ENCODE measurements at places on chromosomes 11 and 22. TPM values are rescaled to one million over a fixed set of nuclear protein-coding genes. Genes with fewer than 3 reads are reported as not detected.

DNA sequence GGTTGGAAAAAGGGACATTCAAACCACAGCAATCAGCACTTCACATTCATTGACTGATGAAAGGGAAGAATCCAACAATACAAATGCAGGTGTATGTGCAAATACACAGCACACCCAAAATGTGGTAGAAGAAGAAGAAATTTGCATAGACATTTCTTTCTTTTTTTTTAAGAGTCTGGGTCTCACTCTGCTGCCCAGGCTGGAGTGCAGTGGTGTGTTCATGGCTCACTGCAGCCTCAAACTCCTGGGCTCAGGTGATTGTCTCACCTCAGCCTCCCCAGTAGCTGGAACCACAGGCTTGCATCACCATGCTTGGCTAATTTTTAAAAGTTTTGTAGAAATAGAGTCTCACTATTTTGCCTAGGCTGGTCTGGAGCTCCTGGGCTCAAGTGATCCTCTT, 21.9 kb downstream of the CARS1 start:
- no peak for DNase-seq

- DNase-seq = no peak
Observed at GRCh38 chr22:36852056-36852973, 8.5 kb upstream of the NCF4 start.

GRCh38 chr22:38718414-38718813, 12.7 kb downstream of the GTPBP1 start:
- peak; percentile 87 for DNase-seq

GRCh38 chr11:15649371-15650104, 534.8 kb downstream of the INSC start:
- no peak for DNase-seq

DNA sequence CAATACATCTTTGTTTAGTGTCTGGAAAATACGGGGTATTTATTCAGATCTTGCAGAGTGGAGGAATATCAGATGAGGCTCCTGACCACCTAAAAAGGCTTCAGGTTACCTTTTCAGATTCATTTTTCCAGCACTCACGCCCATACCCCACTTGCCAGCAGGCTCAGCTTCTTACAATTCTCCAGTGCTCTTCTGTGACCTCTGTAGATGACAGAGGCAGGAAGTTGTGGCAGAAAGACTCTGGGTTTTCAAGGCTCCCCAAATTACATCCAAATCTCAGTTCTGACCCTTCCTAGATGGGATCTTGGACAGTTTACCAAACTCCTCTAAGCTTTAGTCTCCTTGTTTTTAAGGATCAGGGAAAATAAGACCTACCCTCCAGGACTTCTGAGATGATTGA, 61.1 kb downstream of the SYTL2 start:
- DNase-seq = no peak

- no peak for DNase-seq
Observed at GRCh38 chr22:25759825-25760231, 17.8 kb downstream of the MYO18B start.

Gene OR4C16
- not detected for total RNA-seq

Gene TSSK2
- total RNA-seq = not detected

GRCh38 chr11:44593251-44593650, 27.8 kb downstream of the CD82 start:
- no peak for DNase-seq

GRCh38 chr11:92769112-92769511, 200.3 kb upstream of the MTNR1B start:
- no peak for DNase-seq

DNA sequence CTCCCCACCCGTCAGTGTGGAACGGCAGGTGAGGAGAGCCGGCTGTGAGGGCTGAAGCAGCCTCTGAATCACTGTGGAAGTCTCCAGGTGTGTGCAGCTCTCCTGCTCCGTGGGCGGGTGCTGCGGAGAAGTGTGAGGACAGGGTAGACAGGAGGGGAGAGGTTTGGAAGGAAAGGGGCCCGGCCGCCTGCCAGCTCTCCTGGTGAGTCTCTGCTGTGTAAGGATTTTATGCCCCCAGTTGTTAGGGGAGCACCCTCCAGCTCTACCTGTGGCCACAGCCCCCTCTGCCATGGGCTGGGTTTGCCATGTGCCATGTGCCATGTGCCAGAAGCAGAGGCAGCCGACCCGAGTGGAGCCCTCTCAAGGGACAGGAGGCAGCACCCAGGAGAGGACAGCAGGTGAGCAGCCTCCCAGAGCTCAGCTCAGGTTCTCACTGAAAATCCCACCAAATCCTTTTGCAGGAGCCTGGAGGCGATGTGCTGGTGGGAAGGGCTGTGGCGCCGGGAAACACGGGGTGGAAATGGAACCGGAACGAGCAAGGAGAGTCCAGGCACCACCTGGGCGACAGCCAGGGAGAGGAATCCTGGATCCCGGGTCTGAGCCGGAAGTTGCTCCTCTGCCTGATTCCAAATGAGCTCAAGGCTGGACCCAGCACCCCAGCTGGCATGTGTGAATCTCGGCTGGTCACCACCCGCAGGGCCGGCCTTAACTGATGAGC, 804.4 kb downstream of the BRD1 start:
- no peak for DNase-seq

Gene TEX54
- 0.87 TPM for total RNA-seq

DNA sequence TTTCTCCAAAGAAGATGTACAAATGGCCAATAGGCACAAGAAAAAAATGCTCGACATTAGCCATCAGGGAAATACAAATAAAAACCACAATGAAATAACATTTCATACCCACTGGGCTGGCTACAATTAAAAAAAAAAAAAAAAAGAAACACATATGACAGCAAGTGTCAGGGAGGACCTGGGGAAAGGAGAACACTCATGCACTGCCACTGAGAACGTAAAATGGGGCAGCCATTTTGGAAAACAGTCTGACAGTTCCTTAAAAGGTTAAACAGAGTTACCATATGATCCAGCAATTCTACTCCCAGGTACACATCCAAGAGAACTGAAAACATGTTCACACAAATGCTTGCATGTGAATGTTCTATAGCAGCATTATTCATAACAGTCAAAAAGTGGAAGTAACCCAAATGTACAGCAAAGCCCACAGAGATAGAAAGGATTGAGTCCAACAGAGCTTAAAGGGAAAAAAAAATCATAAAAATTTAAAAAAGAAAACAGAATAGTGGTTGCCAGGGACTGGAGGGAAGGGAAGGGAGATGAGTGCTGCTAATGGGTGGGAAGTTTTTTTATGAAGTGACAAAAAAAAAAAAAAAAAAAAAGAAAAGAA, 48.4 kb upstream of the CYP2D6 start:
- no peak for DNase-seq

Gene ART1
- total RNA-seq = not detected

DNA sequence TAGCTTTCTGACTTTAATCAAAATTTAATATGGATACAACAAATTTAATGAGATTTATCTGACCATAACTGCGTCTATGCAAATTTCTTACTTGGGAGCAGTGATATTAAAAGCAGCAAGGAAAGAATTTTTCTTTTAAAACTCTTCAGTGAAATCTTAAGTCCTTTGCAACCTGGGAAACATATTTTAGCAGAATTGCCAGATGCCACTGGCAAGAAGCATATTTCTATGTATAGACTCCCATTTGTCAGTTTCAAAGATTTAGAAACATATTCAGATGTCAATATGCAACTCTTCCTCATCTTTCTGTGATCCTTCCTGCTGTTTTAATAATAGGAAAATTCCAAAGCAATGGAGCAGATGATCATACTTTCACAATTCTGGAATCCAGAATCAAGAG, 911.3 kb downstream of the LUZP2 start:
- no peak for DNase-seq

DNA sequence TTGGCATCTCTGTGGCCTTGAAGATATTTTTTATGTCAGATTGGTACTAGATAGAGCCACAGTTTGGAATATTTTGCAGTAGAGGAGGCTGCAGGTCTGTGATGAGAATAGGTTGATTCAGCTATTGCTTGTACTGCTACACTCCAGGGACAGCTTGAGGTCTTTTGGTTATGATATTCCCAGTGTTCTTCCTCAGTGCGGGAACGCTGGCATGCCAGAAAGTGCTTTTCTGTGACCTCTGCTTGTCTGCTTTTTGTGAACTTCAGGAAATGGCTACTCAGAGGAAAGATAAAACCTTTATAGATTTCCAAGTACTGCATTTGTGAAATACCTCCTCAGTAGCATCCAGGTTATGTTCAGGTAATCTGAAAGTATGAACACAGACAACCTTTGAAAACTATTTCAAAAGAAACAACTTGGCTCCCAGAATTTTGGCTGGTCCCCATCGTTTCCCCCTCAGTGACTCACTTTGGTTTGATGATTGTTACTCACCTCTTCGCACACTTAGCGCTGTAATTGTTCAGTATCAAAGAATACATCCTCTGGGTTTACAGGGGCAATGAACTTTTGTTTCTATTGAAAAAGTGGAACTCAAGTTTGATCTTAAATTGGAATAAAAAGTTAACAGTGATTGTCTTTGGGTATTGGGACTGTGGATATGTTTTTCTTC, 191.4 kb downstream of the HIPK3 start:
- DNase-seq = no peak

GRCh38 chr22:36977401-36977861, 41.8 kb downstream of the TST start:
- DNase-seq = peak; percentile 93

Gene SLC37A2
- total RNA-seq = 1.0 TPM

Gene KRTAP5-7
- not detected for total RNA-seq

- no peak for DNase-seq
Observed at GRCh38 chr11:70090961-70091381, 12.9 kb downstream of the ANO1 start.

Gene PTPN5
- total RNA-seq = 27.6 TPM

DNA sequence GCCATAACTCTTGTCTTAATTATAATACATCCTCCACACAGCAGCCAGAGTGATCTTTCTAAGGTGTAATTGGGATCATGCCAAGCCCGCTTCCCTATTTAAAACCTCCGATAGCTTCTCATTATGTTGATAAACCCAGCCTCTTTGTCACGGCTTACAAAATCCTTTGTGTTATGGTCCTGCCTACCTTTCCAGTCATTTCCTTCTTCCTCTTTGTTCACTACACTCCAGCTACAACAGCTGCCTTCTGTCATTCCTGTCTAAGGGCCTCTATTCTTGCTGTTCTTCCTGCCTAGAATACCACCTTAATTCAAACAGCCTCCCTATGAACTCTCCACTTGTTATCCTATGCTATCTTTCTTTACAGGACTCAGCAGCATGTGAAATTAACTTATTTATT, 70.6 kb upstream of the CAPRIN1 start:
- no peak for DNase-seq

- DNase-seq = no peak
Observed at GRCh38 chr11:5847711-5848110, 6.0 kb upstream of the OR52E6 start.

- no peak for DNase-seq
Observed at GRCh38 chr11:112113539-112114457, 27.1 kb downstream of the SDHD start.

GRCh38 chr11:2164861-2165555, 4.0 kb upstream of the INS start:
- no peak for DNase-seq

Gene SART1
- 50.6 TPM for total RNA-seq

Gene FGF3
- total RNA-seq = not detected

GRCh38 chr11:104490182-104490581, 326.2 kb upstream of the PDGFD start:
- DNase-seq = peak; percentile 43

GRCh38 chr11:65911682-65912568, 6.9 kb downstream of the C11orf68 start:
- peak; percentile 88 for DNase-seq

GRCh38 chr11:65776196-65776595, 4.6 kb downstream of the AP5B1 start:
- DNase-seq = no peak

DNA sequence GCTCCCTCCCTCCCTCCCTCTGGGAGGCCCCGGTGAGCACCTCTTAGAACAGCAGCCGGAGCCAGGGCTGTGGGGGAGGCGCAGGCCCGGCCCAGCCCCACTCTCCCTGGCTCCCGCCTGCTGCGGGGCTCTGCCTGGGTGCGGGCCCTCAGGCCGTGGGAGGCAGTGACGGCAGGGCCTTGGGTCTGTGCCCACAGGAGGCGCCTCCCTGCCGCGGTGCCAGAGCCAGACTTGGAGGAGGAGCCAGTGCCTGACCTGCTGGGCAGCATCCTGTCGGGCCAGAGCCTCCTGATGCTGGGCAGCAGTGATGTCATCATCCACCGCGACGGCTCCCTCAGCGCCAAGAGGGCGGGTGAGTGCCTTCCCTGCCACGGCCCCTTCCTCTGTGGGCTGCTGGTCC, 9.5 kb downstream of the IRF7 start:
- DNase-seq = no peak

DNA sequence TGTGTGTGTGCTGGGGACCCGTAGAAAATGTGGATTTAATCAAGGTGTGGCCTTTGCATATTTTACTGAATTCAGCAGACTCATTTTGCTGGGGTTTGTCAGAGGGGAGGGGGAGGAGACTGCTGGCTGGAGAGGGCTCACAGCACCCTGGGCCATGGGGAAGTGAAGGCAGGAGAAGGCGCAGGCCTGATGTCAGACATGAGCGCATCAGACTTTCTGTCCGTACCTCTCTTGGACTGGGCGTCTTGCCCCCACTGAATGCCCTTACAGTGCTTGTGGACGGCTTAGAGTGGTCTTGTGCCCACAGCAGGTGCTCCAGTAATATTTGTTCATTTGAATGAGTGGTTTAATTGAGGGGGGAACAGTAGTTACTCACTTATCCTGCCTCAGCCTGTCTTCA, 75.2 kb downstream of the TEAD1 start:
- DNase-seq = no peak

DNA sequence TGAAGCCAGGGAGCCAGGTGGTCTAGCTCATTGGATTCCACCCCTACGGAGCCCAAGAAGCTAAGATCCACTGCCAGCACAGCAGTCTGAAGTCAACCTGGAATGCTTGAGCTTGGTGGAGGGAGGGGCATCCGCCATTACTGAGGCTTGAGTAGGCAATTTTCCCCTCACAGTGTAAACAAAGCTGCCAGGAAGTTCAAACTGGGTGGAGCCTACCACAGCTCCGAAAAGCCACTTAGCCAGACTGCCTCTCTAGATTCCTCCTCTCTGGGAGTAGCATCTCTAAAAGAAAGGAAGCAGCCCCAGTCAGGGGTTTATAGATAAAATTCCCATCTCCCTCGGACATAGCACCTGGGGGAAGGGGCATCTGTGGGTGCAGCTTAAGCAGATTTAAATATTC, 620.3 kb downstream of the NELL1 start:
- peak; percentile 62 for DNase-seq

- peak; percentile 72 for DNase-seq
Observed at GRCh38 chr22:44956840-44957767, 52.7 kb downstream of the PHF21B start.

GRCh38 chr11:68064926-68065325, 26.1 kb downstream of the TCIRG1 start:
- DNase-seq = no peak

Data from endodermal cell (in vitro differentiated cells).